Left kidney (tissue), 8 donors: ENCODE measurements at places on chromosomes 3 and 15. TPM values are rescaled to one million over a fixed set of nuclear protein-coding genes. Genes with fewer than 3 reads are reported as not detected.

ATP10A gene
- 4.1 TPM for polyA plus RNA-seq

NRG4 gene
- polyA plus RNA-seq: 10.2 TPM

PIGBOS1 gene
- 16.2 TPM for polyA plus RNA-seq

OR5K2 gene
- 1.2 TPM for polyA plus RNA-seq

TMEM44 gene
- polyA plus RNA-seq: 22.6 TPM

DNA sequence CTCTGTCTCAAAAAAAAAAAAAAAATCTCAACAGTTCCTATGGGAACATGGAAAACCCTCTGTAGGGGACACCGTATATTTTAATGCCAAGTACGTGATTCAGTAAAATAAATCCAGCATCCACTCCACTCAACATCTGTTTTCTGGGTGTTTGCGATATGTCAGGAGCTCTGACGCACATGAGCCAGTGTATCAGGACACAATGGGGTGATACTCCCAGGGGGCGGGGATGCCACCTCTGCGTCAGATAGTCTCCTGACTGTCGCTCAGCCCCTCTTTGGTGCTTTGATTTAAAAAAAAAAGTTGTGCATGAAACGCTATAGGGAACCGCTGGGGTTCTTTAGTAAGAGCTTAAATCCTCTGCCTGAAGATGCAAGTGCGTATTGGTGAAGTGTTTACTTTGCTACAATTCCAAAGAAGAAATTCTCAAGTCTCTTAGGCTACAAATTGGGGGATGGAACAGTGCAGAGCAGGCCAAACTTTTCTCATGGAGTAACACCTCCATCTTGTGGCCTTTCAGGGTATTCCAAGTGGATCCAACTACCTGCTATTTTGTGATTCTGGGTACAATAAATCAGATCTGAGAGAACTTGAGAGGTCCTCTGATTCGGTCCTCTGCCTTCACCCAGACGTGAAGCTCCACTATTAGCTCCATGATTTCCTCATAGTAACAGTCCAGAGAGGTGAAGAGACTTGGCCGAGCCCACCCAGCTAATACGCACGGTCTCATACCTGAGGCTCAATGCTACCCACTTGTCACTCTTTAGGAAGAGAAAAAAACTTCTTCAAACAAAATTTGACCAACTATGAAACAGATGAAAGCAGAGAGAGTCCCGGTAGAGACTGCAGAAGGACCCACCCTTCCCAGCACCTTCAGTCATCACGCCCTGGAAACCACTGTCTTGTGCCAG lies 9.3 kb upstream of the NR2E3 start:
- DNase-seq: peak; percentile 80

- DNase-seq: no peak
Measured at GRCh38 chr3:127420829-127421228, 133.0 kb upstream of the PRR20G start.

DNA sequence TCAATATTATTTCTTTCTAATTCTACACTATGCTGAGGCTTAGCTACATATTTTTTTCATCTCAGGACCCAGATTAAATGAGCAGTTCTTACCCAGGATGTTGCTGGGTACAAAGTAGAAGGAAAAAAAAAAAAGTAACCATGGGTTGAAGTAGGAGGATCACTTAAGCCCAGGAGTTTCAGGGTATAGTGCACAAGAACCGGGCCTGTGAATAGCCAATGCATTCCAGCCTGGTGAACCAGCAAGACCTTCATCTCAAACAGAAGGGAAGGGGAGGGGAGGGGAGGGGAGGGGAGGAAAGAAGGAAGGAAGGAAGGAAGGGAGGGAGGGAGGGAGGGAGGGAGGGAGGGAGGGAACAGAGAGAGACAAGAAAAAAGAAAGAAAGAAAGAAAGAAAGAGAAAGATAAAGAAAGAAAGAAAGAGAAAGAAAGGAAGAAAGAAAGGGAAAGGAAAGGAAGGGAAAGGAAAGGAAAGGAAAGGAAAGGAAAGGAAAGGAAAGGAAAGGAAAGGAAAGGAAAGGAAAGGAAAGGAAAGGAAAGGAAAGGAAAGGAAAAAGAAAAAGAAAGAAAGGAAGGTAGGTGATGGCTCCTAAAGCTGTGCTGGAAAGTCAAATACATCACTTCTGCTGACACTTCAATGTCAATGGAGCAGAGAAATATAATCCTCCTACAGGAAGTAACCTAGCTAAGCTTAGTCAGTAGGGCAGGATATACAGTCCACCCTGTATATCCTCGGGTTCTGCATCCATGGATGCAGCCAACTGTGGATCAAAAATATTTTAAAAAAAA lies 206.8 kb upstream of the TGFBR2 start:
- DNase-seq: no peak

- no peak for DNase-seq
Measured at GRCh38 chr3:194194051-194194756, 58.3 kb downstream of the HES1 start.

- DNase-seq: no peak
Measured at GRCh38 chr3:47243419-47244147, 39.0 kb downstream of the KIF9 start.
